ENCODE measurements at places on chromosomes 4 and X.

DNA sequence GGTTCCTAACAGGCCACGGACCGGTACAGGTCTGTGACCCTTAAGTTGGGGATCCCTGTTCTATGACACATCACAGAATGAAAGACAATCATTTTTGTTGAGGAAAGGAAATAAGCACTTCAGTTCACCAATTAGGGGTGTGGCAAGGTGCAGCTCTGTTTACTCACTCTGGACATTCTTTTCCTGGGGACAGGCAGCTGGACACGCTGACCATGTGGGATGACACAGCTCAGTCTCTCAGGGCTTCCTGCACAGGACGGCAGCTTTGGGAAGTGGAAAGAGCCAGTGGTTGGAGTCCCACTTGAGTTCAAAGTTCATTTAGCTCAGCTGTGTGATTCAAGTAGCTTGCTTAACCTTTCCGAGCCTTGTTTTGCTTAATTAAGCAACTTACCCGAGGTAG is 55.7 kb downstream of the NDNF start:
- DNase-seq: no peak

DNA sequence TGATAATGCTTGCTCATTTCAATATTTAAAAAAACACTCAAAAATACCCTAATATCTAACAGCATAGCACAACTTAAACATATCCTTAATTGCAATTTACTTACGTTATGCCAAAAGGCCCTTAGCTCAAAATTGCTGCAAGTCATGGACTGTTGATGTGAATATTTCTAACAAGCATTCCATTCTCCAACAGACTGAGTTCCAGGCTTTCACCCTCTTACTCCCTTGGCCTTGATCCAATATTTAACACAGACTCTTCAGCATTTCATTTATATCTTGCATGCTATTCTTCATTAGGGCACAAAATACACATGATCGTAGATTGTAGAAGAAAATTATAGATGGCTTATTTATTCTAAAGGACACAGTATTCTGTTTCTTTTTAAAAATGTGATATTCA is 96.5 kb downstream of the RNF150 start:
- peak; percentile 34 for DNase-seq

GRCh38 chr4:124940387-124940786 is 227.9 kb upstream of the ANKRD50 start:
- DNase-seq: peak; percentile 94

DNA sequence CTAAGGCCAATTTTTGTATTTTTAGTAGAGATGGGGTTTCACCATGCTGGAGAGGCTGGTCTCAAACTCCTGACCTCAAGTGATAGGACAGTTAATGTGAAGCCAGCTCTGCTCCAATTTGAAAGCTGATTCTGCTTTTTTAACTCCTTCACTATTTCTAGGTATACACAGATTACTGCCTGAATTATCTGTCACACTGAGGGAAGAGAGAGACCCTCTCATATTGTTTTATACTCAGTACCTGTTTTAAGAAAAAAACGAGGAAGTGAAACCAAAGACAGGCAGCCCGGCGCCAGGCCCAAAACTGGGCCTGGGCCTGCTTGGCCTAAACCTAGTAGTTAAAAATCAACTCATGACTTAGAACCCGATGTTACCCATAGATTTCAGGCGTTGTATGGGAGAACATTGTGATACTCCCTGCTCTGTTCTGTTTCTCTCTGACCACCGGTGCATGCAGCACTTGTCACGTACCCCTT is 1601.5 kb upstream of the PCDH10 start:
- no peak for DNase-seq

GRCh38 chr4:169164669-169165415 is 105.9 kb downstream of the SH3RF1 start:
- DNase-seq: peak; percentile 90

GRCh38 chr4:22739968-22740367 is 47.2 kb downstream of the GBA3 start:
- DNase-seq: no peak

DNA sequence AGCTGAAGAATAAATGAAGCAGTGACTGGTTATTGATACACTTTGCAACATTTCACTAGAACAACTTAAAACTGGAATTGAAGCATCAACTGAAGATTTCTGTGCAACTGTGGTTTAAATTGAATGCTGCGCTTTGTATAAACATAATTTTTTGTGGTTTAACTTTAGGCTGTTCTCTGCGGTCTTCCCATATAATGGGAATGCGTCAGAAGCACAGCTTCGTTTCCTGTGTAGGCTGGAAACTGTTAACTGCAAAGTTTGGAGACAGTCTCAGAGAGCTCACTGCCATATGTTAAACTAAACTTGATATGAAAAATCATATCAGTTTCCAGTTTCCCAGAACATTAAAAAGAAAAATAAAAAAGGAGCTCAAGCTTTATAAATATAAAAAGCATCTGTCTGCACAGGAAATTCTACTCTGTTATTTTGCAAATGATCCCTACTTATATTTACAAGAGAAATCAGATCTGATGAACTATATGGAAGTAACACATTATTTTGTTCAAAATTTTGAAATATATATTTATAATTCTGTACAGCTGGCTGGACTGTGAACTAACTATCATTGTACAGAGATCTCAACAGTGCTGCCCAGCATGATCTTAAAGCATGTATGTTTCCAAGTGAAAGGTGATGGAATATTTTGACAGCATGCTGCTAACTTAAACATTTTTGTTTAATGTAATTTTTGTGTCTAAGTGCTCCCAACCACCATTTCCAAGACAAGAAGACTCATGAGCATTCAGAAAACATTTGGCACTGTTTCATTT is 139.9 kb downstream of the NDST3 start:
- peak; percentile 86 for DNase-seq
